ENCODE measurements at places on chromosomes 7 and 10. TPM values are rescaled to one million over a fixed set of nuclear protein-coding genes. Genes with fewer than 3 reads are reported as not detected.

DNA sequence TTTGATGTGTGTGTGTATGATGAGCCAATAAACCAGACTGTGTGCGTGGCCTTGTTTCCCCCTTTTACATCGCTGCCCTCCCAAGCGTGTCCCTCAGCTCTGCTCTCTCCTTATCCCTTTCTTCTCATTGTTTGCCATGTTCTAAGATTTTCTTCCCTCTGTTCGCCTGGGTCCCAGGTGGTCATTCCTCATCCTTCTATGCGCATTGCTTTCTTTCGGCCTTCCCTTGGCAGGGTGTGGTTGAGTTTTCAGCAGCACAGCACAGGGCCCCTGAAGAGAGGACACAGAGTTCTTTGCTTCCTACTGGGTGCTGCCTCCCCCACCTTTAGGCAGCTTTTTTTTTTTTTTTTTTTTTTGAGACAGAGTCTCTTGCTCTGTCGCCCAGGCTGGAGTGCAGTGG lies 23.1 kb downstream of the GBX1 start:
- DNase-seq, result no peak

CDH23 gene
- total RNA-seq, result 9.9 TPM

DNA sequence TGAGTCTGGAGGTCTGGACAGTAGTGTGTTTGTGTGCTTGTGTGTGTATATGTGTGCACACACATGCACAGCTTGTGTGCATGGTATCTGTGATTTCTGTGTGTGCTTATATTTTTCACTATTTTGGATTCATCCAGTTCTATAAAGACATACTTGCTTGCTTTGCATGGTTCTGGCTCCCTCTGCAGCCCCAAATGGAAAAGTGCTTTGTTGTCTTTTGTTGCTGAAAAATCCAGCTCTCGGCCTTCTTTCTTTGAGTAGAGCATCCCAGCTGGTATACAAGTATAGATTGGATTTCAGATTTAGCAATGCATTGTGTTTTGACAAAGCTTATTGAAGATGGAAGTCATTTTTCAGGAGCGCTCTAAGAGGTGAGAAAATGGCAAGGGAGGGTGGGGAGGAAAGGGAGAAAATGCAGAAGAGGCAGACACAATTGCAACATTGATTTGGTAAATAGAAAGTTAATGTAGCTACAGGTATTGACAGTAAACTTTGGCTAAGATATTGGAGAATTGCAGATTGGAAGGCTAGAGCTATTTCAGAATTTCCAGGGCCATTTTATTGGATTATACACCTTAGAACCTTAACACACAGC lies 333.9 kb downstream of the AUTS2 start:
- DNase-seq, result peak; percentile 28

GRCh38 chr7:103972779-103973434 lies 16.6 kb downstream of the RELN start:
- no peak for DNase-seq

DNA sequence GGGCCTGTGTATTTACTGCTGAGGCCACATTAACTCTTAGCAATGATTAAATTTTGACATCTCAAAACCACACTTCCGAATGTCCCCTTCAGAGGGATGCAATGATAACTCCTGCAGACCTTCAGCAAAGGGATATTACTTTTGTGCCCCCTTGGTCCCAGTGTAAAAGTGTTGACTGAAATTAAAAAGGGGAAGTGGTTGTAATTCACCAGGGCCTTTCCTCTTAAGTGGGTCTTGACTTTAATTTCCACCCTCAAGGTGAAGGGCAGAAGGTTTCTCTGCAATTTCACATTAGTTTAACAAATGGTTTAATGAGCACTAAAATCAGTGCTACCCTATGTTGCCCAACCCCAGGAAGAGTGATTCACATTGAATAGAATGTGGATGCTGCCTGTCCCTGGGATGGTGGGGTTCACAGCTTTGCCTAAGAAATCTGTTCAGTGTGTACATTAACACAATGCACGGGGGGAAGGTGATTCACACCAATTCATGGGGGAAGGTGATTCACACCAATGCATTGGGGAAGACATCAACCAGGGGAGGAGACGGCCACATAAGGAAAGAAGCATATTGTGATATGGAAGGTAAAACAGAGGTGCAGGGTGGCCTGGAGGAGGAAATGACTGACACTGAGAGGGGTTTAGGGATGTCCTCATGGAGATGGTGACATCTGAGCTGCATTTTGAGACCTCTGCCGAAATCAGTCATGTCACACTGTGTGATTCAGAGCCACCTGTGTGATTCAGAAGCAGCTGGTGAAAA lies 19.4 kb upstream of the TNS3 start:
- DNase-seq, result no peak

- no peak for DNase-seq
These were observed 160.1 kb downstream of the EXOC4 start for GRCh38 chr7:133412942-133413341.

GRCh38 chr10:42783181-42783549 lies 570 bp downstream of the BMS1 start:
- DNase-seq, result no peak

RAPGEF5 gene
- 99.1 TPM for total RNA-seq

GRCh38 chr7:98027342-98028033 lies 37.5 kb upstream of the OCM2 start:
- DNase-seq, result no peak

DNA sequence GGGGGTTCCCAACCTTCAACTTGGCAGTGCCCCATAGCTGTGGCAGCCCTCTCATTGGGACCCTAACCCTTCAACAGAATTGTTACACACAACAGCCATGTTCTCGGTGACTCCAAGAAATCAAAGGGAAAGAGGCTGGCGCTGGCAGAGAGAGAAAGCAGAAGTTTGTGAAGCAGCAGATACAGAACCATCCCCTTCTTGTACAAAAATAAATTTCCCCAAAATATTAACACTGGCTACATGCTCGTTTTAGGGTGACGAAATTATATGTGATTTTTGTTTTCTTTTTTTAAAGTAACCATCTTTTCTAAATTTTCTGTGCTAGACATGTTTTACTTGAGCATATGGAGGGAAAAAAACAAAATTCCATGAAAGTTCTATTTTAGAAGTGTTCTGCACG lies 45.2 kb upstream of the SAMD8 start:
- DNase-seq, result no peak

- DNase-seq, result no peak
These were observed 1.8 kb downstream of the RP9 start for GRCh38 chr7:33107136-33108066.

- DNase-seq, result no peak
These were observed 11.6 kb downstream of the CRPPA start for GRCh38 chr7:16409777-16410176.

NXPH1 gene
- total RNA-seq, result 2.0 TPM

DNA sequence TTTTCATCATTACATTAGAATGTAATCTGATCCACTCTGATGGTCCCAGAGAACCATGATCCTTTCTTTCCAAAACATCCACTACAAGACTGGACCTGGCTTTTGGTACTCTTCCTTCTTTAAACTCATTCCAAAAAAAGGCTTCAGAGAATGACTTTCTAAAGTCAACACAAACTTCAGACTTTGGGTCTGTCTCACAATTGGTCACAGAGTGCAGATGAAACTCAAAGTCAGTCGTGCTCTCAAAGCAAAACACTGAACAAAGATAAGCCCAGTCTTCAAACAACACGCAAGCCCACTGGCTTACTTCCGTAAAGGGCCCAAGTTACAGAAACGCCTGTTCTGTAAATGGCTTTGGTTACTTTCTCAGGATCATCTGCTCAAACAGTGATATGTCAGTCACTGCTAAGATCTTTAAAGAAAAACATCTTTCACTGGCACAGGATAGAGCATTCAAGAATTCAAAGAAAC lies 250.9 kb upstream of the MKLN1 start:
- DNase-seq, result no peak

DNA sequence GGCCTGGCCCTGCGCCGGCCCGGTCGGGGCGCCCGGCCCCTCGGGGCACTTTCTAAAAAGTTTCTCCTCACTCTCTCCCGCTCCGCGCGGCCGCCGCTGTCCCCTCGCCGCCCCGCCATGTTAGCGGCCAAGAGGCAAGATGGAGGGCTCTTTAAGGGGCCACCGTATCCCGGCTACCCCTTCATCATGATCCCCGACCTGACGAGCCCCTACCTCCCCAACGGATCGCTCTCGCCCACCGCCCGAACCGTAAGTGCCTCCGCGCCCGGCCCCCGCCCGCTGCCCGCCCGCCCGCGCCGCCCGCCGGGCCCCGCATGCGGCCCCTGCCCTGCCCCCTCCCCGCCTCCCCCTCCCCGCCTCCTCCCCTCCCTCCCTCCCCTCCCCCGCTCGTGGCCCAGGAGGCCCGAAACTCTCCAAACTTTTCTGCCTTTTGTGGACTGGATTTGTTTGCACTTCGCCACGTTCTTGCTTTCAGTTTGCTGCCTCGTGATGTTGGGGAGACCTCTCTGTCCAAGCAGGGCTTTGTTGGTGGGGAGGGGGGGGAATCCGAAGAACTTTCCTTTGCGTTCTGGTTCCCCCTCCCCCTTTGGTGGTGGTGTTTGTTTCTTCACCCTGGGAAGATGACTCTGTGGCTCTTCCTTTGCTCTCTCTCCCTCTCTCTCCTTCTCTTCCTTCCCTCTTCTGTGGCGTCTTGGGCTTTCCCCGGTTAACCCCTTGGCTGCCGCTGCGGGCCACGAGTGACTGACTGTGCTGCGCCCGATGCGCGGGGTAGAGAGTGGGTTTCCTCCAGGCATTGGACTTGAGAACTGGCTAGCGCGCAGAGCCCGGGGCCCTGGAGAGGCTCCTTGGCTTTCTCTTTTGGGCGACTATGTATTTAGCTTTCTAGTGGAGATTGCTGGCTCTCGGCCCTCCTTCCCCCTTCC lies 1.6 kb downstream of the TCF7L2 start:
- DNase-seq, result no peak

DNA sequence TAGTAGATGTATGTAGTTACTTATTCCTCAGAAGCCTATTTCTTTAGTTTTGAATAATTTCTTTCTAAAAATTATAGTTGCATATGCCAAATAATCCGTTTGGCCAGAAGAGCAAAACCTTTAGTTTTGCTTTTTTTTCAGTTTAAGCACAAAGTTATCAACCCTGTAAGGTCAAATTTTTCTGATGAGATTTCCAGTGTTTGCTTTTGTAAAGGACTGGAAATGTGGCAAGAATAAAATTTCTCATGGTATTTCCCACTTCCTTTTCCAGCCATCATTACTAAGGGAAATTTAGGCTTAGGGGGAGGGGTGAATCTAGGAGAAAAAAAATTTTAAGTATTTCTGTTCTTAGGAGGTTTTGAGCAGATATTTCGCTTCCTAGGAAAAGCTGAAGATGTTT lies 7.6 kb downstream of the CALD1 start:
- no peak for DNase-seq

GRCh38 chr7:29976266-29976665 lies 13.3 kb downstream of the SCRN1 start:
- no peak for DNase-seq

- no peak for DNase-seq
These were observed 19.0 kb upstream of the CPN1 start for GRCh38 chr10:100100651-100101184.

CPA2 gene
- total RNA-seq, result not detected

GRCh38 chr10:4283846-4284610 lies 499.0 kb upstream of the KLF6 start:
- peak; percentile 56 for DNase-seq

GRCh38 chr7:158351481-158351880 lies 236.1 kb downstream of the PTPRN2 start:
- no peak for DNase-seq

ZNF425 gene
- 4.9 TPM for total RNA-seq

ARID5B gene
- total RNA-seq, result 52.5 TPM

PCLO gene
- 6.5 TPM for total RNA-seq

GRCh38 chr10:132297526-132297925 lies 10.2 kb downstream of the STK32C start:
- no peak for DNase-seq

GRCh38 chr10:59536167-59537014 lies 173.3 kb downstream of the SLC16A9 start:
- peak; percentile 74 for DNase-seq

DNA sequence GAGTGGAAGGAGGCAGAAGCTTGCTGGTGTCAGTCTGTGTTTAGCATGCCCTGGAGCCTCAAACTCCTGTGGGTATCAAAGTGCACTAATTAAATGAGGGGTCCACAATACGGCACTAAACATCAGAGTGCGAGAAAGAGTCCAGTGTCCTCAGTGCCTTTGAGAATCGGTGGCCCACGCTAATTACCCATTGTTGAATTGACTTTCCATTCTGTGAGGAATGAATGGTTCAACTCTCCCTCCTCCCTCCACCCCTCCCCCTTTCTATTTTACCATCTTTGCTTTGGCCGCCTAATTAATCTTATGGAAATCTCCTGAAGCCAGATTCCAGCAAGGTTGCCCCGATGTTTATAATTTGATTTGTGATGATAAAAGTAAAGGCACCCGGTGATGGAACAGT lies 217.8 kb downstream of the TFEC start:
- DNase-seq, result no peak

- DNase-seq, result no peak
These were observed 39.8 kb downstream of the PSMC2 start for GRCh38 chr7:103387242-103387641.

- DNase-seq, result no peak
These were observed 33.7 kb downstream of the R3HCC1L start for GRCh38 chr10:98168147-98168546.

DNA sequence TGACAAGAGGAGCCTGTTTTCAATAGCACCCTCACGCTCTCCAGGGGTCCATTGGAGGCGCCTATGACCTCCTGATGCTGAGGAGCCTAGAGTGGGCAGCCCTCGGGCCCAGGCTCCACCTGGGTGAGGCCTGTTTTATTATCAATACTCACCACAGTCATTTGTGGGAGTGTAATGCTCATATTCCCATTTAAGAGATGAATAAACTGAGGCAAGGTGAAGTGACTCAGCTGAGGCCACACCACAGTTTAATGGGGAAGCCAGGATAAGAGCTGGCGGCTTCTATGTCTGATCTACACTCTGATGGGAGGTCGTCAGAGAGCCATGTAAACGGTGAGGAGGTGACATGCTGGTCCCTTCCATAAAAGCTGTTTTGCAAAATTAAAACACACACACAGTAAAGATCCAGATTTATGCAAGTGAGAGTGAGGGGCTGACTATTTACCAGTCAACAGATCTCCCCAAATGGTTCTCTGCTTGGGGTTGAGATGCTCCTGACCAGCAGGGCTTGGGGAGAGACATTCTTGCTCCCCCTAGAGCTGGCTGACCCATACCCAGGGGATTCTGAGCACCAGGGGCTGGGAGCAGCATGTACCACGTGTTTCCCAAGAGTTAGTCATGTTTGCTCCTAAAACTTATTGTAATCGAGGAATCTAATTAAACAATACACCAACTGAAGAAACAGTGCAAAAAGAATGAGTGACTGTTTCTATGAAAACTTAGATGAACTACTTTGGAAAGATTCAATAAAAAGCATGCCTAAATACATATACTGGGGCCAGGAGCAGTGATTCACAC lies 81.0 kb upstream of the INSIG1 start:
- no peak for DNase-seq

DNA sequence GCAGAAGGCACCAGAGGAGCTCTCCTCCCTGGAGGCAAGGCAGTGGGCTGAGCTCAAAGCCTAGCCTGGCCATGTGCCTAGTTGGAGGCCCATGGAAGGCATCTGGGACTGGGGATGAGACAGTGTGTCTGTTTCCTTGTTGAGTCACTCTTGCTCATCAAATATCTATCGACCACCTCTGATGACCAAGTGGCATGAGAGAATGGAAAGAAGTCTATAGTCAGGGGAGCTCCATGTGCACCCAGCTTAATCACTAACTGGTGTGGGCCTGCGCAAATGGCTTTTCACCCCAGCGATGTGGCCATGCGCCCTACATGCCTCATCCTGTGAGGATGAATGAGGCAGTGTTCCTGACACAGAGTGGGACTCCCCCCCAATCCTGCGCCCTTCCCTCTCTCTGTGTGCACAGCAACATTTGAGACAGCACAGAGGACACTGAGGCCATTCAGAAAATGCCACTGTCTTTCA lies 229.9 kb downstream of the RPS24 start:
- no peak for DNase-seq
